Inflammatory macrophage treated with lipopolysaccharide for 1 hour (primary cell): ENCODE measurements at places on chromosomes 3 and 15.

DNA sequence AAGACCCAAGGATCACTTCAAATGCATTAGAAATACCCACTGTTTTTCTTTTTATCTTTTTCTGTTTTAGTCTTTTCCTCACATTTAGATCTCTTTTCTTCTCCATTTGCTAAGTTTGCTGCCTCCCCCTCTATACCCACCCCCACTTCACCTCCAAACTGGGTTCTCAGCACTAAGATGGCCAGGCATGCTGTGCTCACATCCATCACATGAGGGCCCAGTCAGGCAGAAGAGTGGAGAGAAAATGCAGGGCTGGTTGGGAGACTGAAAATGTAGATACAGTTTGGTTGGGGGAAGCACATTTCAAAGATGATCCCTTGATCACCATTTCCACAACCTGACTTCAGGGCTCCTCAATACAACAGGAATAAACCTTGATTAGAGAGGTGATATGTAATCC, 8.7 kb downstream of the GAP43 start:
- no peak for DNase-seq

- no peak for DNase-seq
These were observed 20.7 kb downstream of the DUOX1 start for GRCh38 chr15:45150481-45150880.

DNA sequence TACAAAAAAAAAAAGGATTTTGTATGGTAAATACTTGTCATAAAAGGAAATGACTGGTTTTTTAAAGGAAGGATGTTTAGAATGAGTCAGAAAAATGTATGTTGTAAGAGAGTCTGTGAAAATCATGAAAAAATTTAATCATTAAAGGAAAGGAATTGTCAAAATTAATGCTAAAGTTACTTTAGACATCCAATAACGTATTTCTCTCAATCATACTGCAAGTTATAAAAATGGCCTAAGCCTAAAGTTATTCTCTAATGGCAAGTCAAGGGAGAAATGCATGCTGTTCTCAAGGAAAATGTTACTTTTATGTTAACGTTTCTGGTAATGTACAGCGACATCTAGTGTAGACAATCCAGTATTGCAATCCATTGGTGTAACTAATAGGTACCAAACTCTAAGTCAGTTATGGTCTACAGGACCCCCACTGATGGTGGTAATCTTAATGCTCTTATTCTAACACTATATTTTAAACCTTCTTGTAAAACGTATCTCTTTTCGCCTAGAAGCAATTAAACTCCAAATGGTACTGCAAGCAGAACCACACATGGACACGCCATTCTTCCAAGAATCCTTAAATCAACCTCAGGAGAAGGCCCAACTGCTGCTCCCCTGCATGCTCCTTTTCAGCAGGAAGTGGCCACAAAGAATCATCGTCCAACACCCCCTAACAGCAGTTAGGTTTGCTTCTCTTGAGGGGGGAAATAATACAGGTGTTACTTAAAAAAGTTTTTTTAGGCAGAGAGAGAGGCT, 35.2 kb downstream of the NCEH1 start:
- peak; percentile 50 for DNase-seq

GRCh38 chr3:156632601-156633000, 41.8 kb upstream of the TIPARP start:
- no peak for DNase-seq
